ENCODE measurements at places on chromosomes 3 and 15.

- DNase-seq = no peak
Observed at GRCh38 chr3:82494977-82495489, 733.6 kb upstream of the GBE1 start.

GRCh38 chr15:26866298-26867199, at the start of gene GABRA5:
Gene GABRA5 (plus strand): TSS chr15:26867062. CDS start chr15:26869249, 2,187 bp downstream.
- no peak for DNase-seq

GRCh38 chr3:156867174-156867573, 41.0 kb downstream of the LEKR1 start:
- DNase-seq = no peak

- DNase-seq = no peak
Observed at GRCh38 chr3:123877965-123878364, 6.2 kb downstream of the MYLK start.

GRCh38 chr3:197528190-197528589, 27.6 kb downstream of the BDH1 start:
- DNase-seq = no peak

- no peak for DNase-seq
Observed at GRCh38 chr15:59657635-59658125, 365 bp upstream of the GTF2A2 start.

DNA sequence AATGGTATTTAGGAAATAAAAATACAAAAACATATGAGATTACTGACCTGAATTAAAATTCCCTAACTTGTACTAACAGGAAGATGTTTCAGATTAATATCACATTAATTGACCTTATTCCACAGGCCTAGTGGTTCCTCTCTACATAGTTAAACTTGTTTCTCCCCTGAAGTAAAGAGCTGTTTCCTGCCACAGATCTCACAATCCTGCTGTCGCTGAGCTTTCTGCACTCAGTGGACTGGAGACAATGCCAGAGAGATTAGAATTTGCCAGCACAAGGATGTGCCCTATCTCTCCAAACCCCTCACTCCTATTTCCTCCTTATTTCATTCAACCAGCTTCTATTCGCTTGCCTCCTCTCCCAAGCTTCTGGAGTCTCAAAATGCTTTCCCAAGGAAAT, 130.6 kb downstream of the CTNNB1 start:
- DNase-seq = no peak

DNA sequence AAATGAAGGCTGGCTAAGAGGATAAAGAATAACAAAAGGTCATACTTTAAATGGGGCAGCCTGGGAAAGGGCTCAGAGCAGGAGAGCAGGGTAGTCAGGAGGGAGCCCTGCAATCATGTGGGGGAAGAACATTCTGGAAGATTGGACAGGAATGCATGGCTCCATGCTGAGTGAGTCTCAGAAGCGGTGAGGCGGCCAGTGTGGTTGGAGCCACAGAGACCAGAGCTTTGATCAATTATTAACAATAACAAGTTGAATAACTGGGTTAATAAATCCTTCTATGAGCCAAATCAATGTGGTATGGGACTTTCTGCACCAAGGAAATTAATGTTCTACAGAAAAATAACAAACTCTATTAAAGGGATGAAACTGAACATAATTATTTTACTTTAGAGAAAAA, 57.9 kb upstream of the DCUN1D1 start:
- no peak for DNase-seq

Data from ELR (cell line).